ENCODE measurements at places on chromosomes 4 and X.

DNA sequence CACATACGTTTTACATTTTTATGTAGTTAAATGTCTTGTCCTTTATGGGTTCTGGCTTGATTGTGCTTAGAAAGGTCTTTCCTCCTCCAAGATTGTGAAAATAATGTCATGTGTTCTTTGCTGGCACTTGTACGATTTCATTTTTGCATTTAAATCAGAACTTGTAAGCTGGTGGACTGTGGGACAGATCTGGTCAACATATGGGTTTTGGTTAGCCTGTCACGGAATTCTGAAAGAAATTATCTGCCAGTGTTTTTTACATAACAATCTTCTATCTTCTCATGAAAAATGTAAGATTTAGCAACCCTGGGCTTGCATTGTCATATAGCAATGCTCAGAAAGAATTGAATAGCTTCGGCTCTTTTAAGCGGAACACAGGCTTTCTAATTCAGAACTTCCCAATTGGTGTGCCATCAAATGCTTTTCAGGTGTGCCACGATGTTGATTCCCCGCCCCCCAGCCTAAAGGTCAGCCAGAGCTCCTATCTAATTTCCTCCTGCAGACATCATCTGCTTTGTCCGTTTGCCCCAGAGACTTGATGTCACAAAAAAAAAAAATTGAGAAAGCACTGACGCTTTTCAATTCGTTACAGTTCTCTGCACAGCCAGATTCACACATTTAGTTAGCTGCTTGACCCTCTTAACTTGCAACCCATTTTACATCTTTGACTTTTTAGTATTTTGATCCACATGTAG is 16.2 kb downstream of the AFF1 start:
- DNase-seq = no peak

- no peak for DNase-seq
Observed at GRCh38 chrX:70508296-70508911, 63.8 kb downstream of the DLG3 start.

GRCh38 chrX:29691044-29691443 is 524.3 kb upstream of the MAGEB2 start:
- no peak for DNase-seq

- no peak for DNase-seq
Observed at GRCh38 chr4:2482693-2483092, 13.8 kb downstream of the RNF4 start.

DNA sequence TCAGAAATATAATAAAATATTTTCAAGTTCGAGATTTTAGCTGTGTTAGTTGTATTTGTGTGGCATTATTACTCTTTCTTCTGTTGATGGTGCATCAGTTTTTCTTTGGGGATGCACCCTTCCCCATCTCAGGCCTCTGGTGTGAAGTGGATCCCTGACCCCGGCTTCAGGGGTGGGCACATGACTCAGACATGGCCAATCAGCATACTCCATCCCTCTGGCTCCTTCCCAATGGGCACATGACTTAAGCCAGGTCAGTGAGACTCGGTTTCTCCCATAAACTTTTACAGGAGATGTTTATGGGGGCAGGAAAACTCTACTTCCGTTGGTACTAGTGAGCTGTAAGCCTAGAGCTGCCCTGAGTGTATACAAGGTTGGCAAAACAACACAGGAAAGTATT is 3.0 kb upstream of the KIT start:
- no peak for DNase-seq

GRCh38 chr4:2009651-2010233 is 968 bp upstream of the NELFA start:
- DNase-seq = peak; percentile 48

- no peak for DNase-seq
Observed at GRCh38 chr4:13711233-13711785, 83.8 kb upstream of the BOD1L1 start.

DNA sequence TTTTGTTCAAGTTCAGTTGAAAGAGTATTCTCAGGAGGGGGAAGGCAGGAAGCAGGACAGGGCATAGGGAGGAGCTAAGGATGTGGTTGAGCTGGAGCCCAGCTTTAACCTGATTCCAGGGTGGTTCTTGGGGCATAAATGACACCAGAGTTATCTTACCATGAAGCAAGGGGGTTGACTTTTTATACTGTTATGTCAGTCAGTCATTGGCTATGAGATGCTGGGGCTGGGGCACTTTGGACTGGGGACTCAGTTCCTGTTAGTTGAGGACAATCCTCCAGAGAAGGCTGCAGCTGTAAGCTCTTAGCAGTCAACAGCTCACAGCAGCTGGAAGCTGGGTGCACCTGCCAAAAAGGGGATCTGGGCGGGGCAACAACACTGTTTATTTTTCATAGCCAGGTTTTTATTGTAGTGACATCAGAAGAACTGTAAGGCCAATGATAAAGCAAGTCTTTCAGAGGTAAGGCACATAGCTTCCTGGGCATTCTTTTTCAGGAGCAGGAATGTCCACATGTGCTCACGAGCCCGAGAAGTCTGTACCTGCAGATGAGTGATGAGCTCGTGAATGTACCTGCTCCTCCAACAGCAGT is 78.5 kb downstream of the MID1IP1 start:
- DNase-seq = peak; percentile 27

GRCh38 chr4:176191974-176192373 is 3.4 kb downstream of the SPATA4 start:
- no peak for DNase-seq

GRCh38 chrX:25204182-25204581 is 188.4 kb upstream of the ARX start:
- no peak for DNase-seq

DNA sequence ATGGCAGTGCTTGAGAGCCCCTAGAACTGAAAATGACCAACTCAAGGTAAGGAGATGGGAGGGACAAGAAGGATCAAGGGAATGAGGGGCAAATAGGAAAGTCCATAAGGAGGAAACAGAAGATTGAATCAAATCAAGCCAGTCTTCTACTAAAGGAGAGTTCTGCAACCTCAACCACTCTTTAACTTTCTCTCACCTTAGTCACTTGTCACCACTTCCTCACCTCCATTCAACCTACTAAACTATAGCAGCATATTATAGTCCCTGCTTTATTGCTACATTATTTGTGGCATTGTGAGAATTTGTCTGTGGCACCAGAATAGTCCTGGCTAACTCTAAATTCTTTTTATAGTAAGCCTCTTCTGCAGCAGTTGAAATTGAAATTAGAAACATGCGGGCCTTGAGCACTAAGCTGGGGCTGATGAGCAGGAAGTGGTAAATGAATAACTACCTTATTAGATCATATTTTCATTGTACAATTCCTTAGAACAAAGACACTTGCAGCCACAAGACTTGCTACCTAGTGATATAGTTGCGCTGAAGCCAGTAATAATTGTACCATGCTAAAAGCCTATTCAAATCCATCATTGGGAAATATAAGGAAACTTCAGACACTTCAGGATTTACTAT is 336.9 kb downstream of the ZNF674 start:
- DNase-seq = peak; percentile 61

DNA sequence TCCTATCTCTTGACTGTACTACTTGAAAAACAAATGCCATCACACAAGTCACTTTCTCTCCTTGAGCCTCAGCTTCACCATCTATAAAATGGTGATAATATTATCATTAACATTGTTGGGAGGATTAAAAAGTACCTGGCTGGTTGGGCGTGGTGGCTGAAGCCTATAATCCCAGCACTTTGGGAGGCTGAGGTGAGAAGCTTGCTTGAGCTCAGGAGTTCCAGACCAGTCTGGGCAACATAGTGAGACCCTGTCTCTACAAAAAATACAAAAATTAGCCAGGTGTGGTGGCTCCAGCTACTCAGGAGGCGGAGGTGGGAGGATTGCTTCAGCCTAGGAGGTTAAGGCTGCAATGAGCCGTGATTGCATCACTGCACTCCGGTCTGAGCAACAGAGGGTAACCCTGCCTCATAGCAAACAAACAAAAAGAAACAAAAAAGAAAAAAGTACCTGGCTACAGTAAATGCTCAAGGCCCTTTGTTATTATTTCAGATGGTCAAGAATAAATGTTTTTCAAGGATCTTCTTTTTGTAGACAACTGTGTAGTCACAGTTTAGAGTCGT is 120.3 kb downstream of the CHRNA9 start:
- no peak for DNase-seq

DNA sequence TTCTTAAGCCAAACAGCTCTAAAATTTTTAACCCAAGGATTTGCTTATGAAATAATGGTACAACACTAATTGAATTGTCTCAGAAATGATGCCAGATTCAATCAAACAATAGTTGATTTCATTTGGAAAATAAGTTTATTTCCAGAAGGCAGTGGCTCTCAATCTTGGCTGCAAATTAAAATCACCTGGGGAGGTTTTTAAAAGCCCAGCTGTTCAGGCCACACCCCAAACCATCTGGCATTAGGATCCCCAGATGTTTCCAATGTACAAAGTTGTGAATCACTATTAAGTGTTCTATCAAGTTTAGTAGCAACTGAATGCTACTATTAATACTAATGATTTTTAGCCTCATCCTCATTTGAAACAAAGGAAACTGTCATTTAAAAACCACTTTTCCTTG is 22.2 kb downstream of the TMEM184C start:
- DNase-seq = no peak

- DNase-seq = no peak
Observed at GRCh38 chrX:1392376-1393068, 609 bp upstream of the SLC25A6 start.

- DNase-seq = peak; percentile 82
Observed at GRCh38 chr4:112288455-112288854, 2.8 kb upstream of the TIFA start.

DNA sequence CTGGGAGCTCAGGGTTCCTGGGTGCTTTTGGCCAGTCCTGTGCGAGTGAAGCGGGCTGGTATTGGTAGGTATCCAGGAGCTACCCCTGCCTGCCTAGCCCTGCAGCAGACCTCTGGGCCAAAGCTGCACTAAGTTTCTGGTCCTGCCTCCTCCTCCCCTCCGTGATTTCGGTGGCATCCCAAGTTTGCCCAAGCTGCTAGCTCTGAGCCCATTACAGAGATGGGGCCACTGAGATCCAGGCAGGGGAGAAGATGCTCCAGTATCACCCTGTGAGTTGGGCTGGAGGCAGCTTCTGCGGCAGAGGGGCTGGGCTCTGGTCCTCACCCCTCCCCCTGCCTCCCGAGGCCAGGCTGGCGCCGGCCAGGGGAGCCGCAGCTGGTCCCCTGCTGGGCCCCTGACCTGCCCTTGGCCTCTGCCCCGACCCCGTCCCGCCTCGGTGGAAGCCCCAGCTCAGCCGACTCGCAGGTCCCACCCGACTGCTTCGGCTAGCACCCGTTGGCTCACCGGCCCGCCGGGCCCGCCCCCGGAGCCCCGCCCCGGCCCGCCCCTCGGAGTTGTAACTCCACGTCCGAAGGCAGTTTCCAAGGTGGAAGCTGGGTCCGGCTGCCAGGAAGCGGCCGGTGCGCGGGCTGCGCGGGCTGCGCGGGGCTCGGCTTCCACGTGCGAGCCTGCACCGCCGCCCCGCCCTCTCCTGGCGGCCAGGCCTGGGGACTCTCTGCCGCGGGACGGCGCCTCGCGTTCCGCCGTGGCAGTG is at the start of gene DUSP9:
Gene DUSP9, plus strand, starts transcription at position 584 of the 754 bp plus-strand sequence. CDS start 751 bp downstream, outside the sequence.
- DNase-seq = no peak

- DNase-seq = no peak
Observed at GRCh38 chrX:23317799-23318724, 16.6 kb upstream of the PTCHD1 start.

- DNase-seq = no peak
Observed at GRCh38 chr4:2302387-2303119, 40.6 kb upstream of the MXD4 start.

DNA sequence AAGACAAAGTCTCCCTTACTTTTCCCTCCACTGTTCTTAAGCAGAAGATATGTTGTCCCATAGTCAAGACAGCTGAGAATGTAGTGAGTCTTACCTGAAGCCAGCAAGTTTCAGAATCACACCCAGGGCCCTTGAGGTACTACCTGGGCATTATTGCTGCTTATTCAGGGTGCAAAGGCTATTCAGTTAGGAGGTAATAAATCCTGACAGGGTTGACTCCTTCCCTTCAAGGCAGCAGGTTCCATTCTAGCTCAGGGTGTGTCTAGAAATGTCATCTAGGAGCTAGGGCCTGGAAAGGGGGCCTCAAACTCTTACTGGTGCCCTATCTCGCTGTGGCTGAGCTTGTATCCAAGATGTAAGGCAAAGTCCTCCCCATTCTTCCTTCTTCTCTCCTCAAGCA is 259.0 kb downstream of the FAT4 start:
- no peak for DNase-seq

DNA sequence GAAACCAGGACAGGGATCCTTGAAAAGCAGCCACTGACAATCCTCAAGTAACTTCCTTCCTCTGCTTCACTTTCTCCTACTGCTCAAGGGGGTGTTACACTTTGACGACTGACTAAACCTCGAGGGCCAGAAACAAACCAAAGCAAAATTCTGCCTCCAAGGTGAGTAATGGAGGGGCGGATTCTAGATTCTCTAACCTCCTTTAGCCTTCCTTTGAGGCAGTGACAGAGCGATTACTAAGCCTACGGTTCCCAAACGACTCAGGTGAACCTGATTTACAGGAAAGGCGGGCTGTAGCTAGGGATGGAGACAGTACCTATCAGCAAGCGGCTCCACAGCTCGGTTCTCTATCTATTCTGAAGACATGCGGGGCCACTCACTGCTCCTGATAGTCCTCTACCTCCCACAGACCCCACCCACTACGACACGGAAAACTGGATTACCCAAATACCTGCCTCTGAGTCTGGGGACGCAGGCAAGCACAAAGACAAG is 487 bp downstream of the TBCK start:
- no peak for DNase-seq

GRCh38 chr4:148210661-148211060 is 231.6 kb downstream of the NR3C2 start:
- no peak for DNase-seq

All from T-helper 2 cell (primary cell).